Activated T-helper 9 cell treated with anti-CD3 and anti-CD28 coated beads, Interleukin-2, amount 50 U/mL, for 16 hours (primary cell): ENCODE measurements at places on chromosomes 3 and 15.

DNA sequence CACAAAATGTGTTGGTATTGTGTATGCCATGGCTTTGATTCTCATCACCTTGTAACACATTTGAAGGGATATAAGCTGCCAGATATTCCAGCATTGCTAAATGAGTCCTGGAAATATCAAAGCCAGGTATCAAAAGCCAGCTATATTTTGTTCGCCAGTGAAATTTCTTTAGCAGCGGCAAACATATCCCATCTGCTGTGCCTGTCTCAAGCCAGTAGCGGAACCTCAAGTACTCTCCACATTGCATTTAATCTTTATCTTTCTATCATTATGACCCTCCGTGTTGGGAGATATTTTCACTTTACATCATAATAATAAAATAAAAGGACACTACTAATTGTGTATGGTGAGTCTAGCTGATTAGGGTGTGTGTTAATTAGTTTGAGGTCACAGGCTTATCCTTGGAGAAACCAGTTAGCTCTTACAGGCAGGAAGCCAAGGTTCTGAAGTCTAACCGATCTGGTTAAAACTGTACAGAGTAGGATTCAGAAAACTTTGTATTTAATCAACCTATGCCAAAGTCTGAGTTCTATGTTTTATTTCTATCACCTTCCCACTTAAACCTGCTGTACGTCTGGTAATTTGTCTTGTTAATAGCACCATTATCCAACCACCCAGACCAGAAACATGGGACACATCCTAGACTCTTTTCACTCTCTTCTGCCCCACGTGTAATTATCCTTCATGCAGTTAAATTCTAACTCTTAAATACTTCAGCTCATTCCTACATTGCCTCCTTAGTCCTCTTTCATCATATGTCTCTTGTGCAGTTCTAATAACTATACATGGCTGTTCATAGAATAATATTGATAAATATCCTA, 14.5 kb downstream of the TIPARP start:
- no peak for DNase-seq

GRCh38 chr3:124091716-124092115, 99.8 kb upstream of the ROPN1 start:
- DNase-seq: no peak

- no peak for DNase-seq
Observed at GRCh38 chr15:81858136-81858535, 187.7 kb downstream of the MEX3B start.

- no peak for DNase-seq
Observed at GRCh38 chr3:69292185-69292584, 93.7 kb downstream of the FRMD4B start.

GRCh38 chr3:480070-480469, 283.5 kb downstream of the CHL1 start:
- DNase-seq: no peak

DNA sequence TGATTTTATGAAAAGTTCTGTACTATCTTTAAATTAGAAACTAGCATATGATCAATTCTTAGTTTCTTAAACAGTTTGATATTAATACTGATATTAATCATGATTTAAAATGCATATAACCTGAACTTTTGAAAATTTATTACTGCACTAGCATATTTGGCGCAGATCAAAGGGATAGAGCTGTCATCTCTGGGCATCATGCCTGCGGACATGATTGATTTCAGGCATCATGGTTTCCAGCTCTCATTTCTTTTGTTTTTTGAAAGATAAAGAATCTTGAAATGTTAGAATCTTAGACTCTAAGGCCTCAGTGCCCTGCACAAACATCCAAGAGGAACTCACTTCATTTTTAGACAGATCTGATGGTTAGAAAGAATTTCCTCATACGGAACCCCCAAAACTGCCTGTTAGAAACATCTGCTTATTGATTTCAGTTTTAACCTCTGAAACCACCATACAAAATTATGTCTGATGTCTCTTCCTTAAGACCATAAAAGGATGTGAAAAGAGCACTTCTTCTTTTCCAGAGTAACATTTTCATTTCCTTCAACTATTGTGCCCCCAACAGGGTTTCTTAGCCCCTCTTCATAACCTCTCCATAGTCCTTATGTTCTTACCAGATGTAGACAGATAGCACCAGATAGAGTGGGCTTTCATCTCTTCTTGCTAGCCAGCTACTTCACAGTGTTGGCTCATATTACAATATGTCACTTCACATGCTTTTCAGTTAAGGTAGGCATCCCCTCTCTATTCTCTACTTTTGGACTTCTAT, 110.8 kb downstream of the BBX start:
- no peak for DNase-seq

GRCh38 chr3:13934813-13935212, 54.9 kb upstream of the WNT7A start:
- no peak for DNase-seq

DNA sequence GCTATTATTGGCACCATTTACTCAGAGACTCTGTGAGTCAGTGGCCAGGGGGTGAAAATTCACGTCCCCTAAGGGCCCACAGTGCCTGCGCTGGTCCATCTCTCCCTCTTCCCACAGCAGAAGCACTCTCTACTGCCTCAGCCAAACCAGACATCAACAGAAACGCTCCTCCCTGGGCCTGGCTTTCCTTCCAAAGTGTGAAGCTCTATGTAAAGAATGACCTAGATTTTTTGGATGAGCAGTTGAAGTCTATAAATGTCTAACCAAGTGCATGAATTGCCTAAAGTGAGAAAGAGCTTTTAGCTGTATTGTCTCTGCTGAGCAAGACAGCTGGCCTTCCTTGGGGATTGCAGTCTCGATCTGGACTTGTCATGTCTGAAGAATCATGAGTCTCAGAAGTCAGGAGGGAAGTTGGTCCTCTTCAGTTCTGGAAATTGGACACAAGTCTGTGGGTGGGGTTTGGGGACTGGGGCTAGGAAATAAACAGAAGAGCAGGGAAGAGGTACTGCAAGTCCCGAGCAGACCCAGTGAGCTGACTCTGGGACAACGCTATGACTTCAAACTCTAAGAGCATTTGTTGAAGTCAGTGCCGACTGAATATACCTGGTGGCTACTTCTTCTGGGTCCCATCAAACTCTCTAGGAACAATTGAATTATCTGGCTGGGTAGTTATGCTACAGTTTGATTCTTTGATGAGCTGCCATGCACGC, 29.0 kb downstream of the RASGRP1 start:
- no peak for DNase-seq

- no peak for DNase-seq
Observed at GRCh38 chr3:41205591-41205990, 6.3 kb downstream of the CTNNB1 start.

DNA sequence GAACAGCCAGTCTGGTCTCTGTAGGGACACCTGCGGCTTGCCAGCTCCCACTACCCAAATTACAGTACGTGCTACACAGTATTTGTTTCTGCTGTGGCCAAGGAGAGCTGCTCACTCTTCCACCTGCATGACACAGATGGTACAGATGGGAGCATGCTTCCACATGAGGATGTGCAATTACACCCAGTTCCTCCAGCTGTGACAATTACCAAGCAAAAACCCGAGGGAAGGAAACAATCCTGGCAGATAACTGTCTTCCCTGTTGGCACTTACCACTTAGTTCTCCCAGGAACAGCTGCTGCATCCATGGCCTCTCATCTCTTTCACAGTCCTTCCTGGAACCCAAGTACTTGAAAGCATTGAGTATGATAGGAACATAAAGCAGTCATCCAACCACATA, 34.4 kb downstream of the DET1 start:
- DNase-seq: no peak

DNA sequence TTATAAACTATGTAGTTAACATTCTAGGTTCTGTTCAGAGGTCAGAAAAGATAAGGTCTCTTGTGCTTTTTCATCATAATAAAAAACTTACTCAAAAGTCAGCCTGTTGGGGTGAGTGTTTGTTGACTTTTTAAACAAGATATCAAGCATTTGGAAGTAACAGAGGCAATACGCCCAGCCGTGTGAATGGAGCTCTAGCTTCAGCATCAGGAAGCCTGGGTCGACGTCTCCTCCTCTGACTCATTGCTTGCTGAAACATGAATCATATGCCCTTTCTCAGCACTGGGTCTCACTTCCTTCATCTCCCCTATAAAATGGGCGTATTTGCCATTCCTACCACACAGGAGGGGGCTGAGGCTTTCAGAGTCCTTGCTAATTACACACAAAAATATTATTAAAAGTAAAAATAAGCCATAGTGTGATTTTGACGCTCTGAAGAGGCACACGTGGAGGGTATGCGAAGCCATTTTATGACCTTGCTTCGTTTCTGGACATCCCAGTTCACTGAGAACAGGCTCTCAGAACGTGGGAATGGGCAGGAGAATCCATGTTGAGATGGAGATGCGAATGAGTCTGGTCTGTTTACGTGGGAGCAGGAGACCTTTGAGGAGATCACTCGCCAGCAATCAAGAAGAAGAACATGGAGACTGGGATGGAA, 220.8 kb upstream of the TPRG1 start:
- DNase-seq: no peak

- no peak for DNase-seq
Observed at GRCh38 chr15:48456134-48456533, 124.9 kb downstream of the DUT start.
